ENCODE measurements at places on chromosomes 11 and 22. TPM values are rescaled to one million over a fixed set of nuclear protein-coding genes. Genes with fewer than 3 reads are reported as not detected.
A peak's percentile ranks its signal among the peaks of the same experiment; 100 is the strongest.

- DNase-seq: no peak
Observed at GRCh38 chr11:17716807-17717206, 2.6 kb upstream of the MYOD1 start.

- DNase-seq: no peak
Observed at GRCh38 chr11:16911186-16911585, 103.0 kb downstream of the PLEKHA7 start.

DNA sequence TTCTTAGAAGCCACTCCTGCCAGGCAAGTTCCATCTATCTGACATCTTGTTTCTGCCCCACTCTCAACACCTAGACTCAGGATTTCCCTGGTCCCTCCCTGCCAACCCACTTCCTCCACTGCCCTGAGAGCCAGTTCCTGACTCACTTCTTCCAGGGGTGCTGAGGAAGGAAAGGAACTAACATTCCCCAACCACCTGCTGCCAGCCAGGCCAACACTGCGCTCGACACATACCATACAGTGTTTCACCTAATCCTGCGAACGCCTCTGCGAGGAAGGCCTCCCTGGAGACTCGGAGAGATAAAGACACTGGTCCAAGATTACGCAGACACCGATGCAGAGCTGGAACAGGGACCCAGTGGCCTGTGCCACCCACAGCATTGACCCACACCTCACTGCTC, 40.2 kb downstream of the MICAL3 start:
- no peak for DNase-seq

DNA sequence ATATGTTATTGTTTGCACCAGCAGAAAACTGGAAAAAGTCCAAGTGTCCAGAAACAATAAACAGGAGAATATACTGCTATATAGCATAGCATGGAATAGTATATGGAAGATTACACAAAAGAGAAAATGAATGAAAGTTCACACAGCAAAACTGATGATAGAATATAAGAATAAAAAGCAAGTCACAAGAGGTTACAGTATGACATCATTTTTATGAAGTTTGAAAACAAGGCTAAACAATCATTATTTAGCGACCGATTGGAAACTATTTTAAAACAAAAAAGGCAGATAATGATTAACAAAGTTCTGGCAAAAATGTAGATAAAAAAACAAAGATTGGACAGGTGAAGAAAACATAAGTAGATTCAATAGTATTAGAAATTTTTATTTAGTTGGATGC, 47.1 kb downstream of the SOX6 start:
- no peak for DNase-seq

DNA sequence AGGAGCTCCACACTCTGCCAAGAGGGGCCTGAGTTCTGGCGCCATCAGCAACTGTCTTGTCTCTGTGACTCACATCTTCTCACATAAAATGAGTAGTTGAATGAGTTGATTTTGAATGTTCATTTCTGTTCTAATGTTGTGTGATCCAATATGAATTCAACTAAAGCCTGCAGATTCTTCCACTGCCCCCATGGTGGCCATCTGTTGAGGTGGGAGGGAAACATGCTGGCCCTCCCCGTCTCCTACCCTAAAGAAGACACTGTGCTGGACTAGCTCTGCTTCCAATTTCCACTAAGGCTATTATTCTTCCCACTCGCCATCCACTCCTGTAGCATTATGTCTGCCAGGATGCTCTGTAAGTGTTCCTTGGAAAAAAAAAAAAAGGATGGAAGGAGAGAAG, 555.6 kb upstream of the LARGE1 start:
- no peak for DNase-seq

- DNase-seq: peak; percentile 74
Observed at GRCh38 chr22:27918341-27919221, 475 bp downstream of the PITPNB start.

DNA sequence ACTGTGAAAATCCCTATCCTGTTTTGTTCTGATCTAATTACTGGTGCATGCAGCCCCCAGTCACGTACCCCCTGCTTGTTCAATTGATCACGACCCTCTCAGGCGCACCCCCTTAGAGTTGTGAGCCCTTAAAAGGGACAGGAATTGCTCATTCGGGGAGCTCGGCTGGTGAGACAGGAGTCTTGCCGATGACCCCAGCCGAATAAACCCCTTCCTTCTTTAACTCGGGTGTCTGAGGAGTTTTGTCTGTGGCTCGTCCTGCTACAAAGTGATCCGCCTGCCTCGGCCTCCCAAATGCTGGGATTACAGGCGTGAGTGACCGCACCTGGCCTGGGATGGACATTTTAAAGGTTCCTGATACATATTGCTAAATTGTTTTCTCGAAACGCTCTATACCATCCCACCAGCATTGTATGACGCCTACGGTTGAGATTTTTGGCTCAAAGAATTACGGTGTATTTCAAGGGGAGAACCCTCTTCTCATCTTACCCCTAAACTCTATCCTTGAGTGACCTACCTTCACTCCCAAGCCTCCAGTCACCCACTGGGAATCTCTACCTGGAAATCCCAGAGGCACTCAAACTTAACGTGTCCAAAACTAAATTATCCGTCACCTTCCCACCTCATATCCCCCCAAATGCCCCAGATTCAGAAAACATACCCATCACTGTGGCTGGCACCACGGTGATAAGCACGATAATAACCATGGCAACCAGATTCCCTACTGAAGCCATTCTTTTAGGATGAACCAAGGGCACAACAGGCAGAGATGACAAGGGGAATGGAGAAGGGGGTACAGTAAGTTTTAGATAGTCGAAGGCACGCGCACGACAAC, 789 bp upstream of the POLA2 start:
- no peak for DNase-seq

DNA sequence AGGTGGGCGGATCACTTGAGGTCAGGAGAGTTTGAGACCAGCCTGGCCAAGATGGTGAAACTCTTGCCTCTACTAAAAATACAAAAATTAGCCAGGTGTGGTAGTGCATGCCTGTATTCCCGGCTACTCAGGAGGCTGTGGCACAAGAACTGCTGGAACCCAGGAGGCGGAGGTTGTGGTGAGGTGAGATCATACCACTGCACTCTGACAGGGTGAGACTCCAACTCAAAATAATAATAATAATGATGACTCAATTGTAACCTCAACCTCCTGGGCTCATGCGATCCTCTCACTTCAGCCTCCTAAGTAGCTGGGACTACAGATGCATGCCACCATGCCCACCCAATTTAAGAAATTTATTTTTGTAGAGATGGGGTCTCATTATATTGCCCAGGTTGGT, 15.6 kb upstream of the CHRNA10 start:
- no peak for DNase-seq

- no peak for DNase-seq
Observed at GRCh38 chr11:82763167-82763566, 29.5 kb upstream of the FAM181B start.

DNA sequence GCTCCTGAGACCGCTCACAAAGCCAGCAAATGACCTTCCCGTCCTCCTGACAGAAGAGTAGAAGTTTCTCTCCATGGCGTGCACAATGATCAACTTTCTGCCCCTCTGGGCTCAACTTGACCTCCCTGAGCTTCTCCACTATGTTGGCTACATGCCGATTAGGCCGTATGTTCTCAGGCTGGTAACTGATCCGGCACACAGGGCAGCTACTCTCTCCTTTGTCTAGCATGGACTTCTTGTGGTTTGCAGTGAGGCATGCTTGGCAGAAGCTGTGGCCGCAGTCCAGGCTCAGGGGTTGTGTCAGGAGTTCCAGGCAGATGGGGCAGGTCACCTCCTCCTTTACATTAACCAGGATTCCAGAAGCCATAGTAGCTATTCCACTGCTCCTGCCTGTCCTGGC, 5.1 kb downstream of the TRIM5 start:
- no peak for DNase-seq

DNA sequence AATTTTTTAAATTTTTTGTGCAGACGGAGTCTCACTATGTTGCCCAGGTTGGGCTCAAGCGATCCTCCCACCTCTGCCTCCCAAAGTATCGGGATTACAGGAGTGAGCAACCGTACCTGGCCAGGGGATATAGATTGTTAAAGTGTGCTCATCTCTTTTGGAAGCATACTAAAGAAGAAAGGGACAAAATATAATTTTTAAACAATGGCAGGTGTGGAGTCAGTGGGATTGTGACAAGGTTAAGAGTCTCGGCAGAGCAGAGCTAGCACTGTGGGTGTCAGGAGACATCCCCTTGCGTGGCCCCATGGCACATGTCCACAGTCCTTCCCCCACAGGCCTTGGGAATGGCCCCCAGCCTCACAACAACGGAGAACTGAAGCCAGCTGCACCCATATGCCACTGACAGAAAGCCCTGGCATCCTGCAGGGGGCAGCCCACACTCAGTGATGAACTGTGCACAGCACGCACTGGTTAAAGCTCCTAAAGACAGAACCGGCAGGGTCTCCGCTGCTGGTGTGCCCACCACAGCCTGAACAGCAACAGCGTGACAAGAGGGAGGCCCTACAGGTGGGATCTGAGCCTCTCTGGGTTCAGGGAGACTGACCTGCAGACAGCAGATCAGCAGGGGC, 29.9 kb downstream of the SERPIND1 start:
- DNase-seq: peak; percentile 46

DNA sequence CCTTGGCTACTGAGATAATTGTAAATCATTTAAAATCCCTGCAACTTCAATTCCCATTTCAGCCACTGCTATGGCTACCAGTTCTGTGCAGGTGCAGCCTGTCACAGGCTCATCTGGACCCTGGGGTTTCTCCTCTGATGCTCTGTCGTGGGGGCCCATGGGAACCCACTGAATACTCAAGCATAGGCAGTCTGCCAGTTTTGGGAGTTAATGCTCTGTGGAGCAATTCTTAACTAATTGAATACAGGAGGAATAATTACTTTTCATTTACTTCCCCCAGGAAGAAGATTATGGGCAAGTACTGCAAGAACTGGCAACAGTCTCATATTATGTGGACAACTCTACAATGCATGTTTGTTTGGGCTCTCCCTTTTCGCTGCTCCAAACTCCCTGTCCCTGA, 25.9 kb downstream of the OR51E2 start:
- no peak for DNase-seq

DNA sequence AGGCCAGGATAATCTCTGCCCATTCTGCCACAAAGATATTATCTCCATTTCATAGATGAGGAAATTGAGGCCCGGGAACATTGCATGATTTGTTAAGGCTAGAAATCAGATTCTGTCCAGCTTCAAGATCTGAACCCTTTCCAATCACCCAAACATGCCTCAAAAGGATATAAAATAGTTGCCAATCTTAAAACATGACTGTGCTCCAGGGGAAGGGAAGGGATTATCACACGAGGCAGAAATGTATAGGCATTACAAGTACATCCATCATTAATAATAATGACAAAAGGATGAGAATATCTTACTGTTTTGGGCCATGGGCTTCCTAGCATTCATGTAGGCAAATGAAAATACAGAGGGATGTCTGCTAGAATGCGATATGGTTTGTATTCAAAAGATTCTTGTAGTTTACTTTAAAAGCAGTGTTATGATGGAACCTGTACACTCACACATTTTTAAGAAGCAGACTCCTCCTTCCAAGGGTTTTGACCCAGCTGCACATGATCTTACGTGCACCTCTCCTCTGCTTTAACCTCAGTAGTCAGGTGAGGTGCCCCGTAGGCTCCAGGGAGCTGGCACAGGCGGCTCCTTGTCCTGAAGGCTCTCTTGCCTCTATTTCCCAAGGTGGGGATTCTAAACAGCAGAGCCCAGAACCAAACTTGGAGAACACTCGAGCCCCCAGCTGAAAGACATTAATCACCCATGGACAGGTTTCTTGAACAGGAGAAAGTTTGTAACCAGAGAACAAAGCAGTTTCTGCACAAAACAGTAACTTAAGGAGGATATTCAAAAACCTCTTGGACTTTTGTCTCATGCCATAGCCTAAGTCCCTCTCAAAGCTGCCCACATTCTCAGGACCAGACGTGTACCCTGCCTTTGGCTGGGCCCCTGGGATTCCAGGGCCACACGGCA, 36.0 kb downstream of the PARVA start:
- DNase-seq: no peak

DNA sequence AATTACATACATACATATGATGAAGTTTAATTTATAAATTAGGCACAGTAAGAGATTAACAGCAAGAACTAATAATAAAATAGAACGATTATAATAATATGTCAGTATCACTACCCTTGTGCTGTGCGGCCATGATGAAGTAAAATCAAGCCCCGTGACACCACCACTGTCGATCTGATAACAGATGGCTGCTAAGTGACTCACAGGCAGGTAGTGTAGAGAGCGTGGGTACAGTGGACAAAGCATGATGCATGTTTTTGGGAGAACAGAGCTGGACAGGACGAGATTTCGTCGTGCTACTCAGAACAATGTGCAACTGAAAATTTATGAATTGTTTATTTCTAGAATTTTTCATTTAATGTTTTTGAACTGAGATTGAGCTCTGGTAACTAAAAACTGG, 108.4 kb upstream of the TIMP3 start:
- DNase-seq: no peak

GRCh38 chr11:74316772-74317505, 5.5 kb upstream of the P4HA3 start:
- no peak for DNase-seq

DNA sequence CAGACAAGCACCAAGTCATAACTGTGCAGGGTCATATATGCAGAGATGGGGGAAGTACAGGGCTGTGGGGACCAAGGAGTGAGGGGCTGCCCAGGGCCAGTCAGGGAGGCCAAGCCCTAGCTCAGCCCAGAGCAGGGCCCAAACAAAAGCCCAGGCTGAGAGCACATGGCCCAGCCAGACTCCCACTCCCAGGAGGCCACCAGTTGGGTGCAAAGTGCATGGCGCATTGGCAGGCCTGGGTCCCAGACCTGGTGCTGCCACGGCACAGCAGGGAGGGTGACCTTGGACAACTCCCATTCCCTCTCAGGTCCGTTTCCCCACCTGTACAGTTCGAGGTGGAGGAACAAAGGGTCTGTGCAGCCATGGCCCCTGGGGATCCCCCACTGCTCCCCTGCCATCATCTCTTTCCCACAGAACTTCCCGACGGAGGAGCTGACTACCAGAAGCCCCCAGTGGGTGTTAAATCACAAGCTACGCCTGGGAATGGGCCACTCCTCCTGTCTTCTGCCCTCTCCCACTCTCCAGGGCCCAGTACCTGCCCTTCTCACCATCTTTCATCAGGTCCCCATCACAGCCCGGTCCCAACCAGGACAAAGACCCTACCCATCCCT, 608 bp downstream of the NIPSNAP1 start:
- DNase-seq: peak; percentile 12

DNA sequence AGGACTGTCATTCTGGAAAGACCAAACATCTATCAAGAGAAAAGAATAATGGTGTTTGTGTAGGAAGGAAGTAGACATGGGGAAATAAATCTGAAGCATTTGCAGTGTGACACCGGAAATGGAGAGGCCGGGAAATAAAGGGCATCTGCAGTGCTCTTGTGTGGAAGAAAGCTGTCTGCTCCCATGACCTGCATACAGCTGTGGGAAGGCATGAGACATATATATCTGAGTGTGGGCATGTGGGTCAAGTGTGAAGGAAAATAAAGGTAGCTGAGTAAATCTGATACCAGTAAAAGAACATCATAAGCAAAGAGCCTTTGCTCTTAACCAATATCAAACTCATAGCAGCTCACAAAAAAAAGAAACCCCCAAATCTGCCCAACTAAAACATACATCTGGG, 72.1 kb upstream of the OR5AK2 start:
- no peak for DNase-seq

CHEK2 gene
- 11.2 TPM for total RNA-seq

PLEKHA7 gene
- 5.6 TPM for total RNA-seq

C11orf97 gene
- total RNA-seq: not detected

SOX10 gene
- total RNA-seq: not detected

LMNTD2 gene
- 1.2 TPM for total RNA-seq

SLC37A2 gene
- 0.47 TPM for total RNA-seq

TMEM218 gene
- total RNA-seq: 18.1 TPM

F2 gene
- not detected for total RNA-seq

CCDC116 gene
- 0.29 TPM for total RNA-seq

Measured in activated naive CD8-positive, alpha-beta T cell treated with anti-CD3 and anti-CD28 coated beads for 36 hours (primary cell).